ENCODE measurements at places on chromosomes 12 and 14.

GRCh38 chr12:11827091-11828061 lies 177.9 kb downstream of the ETV6 start:
- DNase-seq = peak; percentile 25

GRCh38 chr12:98275131-98275475 lies 240.3 kb upstream of the TMPO start:
- DNase-seq = no peak

- no peak for DNase-seq
Observed at GRCh38 chr12:109932878-109933503, 32.9 kb downstream of the TCHP start.

DNA sequence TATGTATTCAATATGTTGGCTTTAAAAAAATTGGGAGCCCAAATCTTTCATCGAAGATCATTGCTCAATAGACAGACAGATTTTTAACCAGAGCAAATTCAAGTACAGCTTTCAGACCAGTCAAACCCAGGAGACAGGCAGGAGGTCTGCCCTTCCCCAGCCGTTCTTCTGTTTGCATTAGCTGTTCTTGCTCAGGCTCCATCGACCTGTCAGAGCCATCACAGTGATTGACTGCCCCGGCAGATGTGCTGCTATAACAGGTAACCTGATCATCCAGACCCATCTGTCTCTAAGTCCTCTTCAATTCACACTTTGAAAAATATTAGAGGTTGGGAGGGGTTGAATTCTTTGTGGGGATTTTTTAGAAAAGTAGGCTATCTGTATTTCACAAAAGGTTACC lies 453.5 kb downstream of the FOXG1 start:
- DNase-seq = no peak

- DNase-seq = peak; percentile 84
Observed at GRCh38 chr14:76955575-76956315, 72.8 kb downstream of the IRF2BPL start.

DNA sequence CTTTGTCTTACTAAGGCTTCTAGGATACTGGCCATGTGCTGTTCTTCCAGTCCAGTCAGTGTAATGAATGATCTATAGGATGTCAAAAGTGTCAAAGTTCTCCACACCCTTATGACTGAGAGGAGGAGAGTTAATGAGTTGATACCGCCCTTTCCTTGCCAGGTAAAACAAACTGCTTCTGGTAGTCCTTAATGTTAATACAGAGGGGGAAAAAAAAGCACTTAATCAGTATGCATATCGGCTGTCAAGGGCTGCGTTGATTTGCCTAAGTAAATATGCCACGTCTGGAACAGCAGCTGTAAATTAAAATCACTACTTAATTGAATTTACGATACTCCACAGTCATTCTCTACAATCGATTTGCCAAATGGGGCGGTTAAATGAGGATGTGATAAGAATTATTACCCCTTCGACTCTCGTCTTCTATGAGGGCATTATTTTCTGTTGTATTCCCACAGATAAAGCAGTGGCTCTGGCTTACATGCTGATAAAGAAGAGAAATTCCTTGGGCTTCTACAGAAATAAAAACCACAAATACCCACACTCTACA lies 416.0 kb downstream of the KCNH5 start:
- no peak for DNase-seq

GRCh38 chr12:77070382-77070781 lies 5.0 kb upstream of the E2F7 start:
- DNase-seq = no peak

- no peak for DNase-seq
Observed at GRCh38 chr14:24918822-24919221, 131.1 kb downstream of the STXBP6 start.

- DNase-seq = no peak
Observed at GRCh38 chr12:58358369-58358768, 417.0 kb downstream of the ATP23 start.

DNA sequence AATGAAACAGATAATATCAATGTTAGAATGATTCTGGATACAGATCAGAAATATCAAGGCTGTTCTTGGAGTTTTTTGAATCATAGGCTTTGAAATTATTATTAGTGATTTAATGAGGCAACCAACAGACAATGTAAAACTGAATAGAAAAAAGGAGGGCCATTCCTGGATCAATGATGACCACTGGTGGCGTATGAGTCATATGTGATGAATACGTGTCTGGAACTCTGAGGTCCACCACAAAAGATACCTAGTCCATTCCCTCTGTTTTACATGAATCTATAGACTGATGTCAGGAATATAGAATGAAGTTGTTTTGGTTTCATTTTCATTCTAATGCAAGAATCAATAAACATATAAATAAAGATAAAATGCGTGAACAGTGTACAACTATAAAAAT lies 78.3 kb upstream of the RTL1 start:
- DNase-seq = no peak

DNA sequence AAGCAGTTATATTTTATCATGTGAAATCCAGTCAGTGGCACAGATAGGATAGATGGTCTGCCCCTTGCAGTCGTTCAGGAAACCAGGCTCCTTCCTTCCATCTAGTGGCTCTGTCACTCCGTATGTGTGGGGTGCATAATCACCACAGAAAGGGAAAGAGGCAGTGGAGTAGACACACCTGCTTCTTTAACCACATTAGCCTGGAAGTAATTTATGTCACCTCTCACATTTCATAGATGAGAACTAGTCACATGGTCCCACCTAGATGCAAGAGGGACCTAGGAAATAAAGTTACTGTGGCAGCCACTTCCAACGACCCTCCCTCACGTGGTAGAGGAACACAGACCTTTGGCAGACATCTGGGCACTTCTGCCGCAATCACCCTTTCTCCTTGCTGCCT lies 14.2 kb upstream of the RNU6-8 start:
- no peak for DNase-seq

DNA sequence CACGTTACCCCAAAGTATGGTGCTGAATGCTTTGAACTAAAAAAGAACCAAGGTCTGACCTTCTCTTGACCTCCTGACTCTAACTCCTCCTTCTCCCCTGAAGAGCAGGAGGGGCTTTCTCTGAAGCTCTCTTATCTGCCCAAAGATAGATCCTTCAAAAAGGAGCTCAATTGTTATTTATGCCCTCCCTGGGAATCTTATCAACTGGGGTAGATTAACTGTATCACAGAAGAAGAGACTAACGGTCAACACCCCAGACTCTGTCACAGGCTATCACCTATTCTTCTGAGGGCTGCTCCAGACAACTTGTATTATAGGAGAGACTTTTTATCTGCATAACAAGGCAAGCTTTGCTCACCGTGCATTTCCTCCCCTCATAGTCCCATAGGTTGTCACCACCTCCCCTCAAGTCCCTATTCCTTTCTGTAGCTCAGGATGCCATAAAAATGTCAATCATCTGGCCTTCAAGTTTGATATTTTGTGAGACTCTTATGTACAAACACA lies 86.6 kb downstream of the PAPLN start:
- no peak for DNase-seq

GRCh38 chr14:31137214-31137889 lies 70.2 kb downstream of the HECTD1 start:
- no peak for DNase-seq

DNA sequence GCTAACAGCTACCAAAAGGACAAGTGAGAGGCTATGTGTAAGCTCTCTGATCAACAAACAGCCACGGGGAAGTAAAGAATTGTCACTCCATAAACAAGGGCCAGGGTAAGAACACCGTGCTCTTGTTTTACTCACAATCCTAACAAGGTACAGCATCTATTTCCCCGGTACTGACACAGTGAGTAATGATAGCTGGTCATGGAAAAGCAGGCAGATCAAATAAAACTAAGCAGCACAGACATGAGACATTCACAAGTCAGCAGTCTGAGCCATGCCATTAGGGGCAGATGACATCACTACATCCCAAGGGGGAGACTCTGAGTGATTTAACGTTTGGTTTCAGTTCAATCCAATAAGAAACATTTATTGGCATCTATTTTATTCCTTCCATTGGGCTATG lies 54.4 kb downstream of the ARL6IP4 start:
- no peak for DNase-seq

Data from CD4-positive, alpha-beta T cell treated with Interleukin-4 for 4 hours (primary cell).